HCT116 (cell line): ENCODE measurements at places on chromosomes 3 and 15.

DNA sequence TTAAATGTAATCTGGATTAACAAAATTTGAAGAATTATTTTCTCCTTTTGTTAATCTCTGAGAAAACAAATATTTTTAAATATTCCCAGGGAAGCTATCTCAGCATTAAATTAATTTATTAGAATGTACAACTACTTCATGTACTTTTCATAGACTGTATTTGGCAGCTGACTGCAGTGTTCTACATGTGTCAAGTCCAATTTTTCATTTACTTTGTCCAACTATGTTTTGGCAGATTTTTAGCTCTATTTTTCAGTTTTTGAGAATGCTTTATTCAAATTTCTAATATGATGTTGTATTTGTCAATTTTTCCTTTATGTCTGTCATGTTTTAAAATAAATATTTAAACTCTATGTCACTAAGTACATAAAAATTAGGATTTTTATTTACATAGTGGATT, 925.1 kb downstream of the OTOL1 start:
- no peak for DNase-seq

GRCh38 chr3:40200692-40201316, 108.7 kb upstream of the EIF1B start:
- no peak for DNase-seq

DNA sequence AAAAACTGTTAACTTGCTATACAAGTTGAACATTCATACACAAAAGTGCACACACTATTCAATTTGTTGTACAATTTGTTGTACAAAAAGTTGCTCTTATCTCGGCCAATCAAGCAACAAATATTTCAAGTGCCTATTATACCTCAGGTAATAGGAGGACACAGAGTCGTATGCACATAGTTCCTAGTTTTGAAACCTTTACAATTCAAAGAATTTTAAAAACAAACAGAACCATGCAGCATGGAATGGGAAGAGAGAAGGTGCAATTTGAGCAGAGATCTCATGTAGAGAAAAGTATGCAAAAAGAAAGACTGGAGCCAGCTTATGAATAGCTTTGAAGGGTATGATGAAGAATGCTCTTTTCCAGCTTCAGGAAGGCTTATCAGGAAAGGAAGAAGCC, 46.5 kb upstream of the ARPP19 start:
- no peak for DNase-seq

GRCh38 chr3:117254985-117255384, 545.4 kb downstream of the TUSC7 start:
- DNase-seq, result no peak

DNA sequence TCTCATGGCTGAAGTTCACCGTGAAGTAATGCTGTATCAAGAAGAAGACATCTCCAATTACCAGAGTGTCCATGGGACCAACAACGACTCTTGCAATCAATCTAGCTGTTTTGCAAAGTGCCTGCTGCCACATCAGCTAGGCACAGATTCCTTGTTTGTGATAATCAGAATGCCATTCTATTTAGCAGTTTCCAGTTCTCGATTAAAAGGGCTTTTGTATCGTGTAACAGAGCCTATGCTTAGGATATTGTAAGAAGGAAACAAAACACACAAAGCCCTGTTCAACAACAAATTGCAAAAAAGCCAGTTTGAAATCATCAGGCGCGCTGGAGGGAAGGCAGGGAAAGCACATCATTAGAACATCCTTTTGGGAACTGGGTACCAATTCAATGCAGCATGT, 26.1 kb downstream of the RASGRF1 start:
- DNase-seq, result no peak

DNA sequence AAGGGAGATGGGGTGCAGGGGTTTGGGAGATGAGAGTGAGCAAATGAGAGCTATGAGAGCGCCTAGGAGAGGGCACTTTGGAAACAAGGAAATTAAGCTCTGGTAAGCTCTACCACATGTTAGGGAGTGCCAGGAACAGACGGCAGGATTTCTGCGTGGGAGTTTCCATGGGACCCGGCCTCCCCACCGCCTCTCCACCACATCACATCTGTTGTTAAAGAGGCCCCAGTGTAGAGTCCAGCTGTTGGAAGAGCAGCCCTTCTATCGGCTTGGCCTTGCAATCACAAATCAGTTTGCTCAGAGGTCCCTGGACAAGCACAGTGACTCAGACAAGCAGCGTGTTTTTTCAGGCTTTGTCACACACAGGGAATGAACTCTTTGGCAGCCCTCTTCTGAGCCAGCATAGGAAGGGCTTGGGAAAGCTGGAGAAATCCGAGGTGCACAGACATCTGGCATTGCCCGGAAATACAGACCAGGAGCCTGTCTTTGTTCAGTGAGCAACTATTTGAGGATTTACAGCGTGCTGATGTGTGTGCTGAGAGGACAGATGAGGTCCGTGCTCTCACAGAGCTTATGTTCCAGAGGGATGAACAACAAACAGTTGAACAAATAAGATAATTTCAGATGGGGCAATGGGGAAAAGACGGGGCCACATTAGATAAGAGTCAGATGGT, 370.6 kb upstream of the PROK2 start:
- DNase-seq, result no peak
